D341Med (cell line): ENCODE measurements at places on chromosomes 3 and 15.
A peak's percentile ranks its signal among the peaks of the same experiment; 100 is the strongest.

DNA sequence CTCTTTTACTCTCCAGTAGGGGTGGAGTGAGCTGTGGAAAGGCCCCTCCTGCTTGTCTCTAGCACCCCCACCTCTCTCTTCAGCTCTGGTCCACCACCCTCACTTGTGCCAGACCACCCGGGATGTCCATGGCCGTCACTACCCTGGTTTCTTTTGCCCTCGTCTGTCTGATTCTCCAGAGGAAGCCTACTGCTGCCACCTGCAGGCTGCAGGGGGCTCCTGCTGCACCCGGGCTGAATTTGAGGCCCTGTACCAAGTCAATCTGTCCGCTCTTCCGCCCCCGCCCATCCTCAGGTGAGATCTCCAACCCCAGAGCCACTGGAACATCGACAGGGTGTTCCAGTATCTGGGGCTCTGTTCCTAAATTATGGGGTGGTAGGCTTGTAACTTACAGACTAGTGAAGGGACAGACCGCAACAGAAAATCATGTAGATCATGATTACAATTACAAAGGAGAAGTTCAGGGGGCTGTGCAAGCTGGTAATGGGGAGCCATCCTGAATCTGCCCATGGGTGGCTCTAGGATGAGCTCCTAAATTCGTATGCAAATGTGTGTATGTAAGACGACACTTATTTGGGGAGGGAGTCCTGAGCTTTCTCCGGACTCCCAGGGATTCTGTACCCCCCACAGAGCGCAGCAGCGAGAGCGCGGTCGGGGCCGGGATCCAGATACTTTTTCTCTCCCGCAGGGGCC, 683 bp upstream of the UNC45A start:
- peak; percentile 87 for DNase-seq

- DNase-seq, result no peak
Measured at GRCh38 chr3:126136428-126137220, 43.8 kb downstream of the ALDH1L1 start.

- no peak for DNase-seq
Measured at GRCh38 chr15:94362385-94363092, 131.2 kb downstream of the MCTP2 start.

DNA sequence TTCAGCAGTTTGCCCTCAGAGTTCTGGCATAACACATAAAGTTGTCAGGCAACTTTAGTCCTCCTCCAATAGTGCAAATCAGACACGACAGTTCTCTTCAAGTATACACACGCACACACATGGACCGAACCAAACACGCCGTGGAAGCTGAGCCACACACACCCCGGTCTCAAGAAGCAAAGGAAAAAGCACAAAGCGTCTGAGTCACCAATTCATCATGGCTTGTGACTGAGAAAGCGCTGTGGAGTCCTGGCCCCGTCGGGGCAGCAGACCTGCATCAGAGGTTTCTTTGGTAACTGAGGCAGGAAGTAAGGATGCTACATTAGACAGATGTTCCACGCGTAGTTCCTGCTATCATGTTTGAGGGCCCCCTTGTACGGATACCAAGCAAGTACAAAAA, 85.7 kb downstream of the VGLL4 start:
- no peak for DNase-seq

DNA sequence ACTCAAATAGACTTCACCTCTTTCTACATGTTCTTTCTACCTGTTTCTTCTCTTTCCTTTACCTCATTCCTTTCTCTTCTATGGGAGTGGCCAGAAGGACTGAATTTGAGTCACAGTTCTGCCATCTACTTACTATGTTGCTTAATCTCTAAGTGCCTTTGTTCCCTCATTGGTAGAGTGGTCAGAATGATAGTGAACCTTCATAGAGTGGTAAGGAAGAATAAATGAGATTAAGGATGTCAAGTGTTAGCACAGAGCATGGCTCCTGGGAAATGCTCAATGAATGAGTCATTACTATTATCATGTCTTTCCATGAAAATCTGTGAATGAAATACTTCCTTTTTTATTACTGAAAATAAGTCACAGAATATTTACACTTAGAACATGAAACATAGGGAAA, 17.5 kb downstream of the TMEM207 start:
- DNase-seq, result no peak

DNA sequence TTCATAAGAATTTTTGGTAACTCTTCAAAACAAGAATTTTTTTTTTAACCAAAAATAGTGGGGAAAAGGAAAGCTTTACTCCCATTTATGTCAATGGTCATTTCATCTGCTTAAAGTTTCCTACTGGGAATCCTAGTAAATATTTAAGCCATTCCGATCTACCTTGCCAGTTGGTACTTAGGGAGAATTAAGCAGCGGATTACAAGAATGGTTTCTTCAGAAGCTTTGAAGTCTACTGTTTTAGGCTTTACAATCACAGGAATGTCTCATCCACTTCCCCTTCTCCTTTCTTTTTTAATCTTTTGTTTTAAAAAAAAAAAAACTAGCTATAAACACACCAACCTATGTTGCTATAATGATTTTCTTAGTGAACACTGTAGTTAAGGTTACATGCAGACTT, 341.4 kb upstream of the ATP11B start:
- DNase-seq, result no peak

GRCh38 chr15:60259469-60259868, 138.3 kb downstream of the ANXA2 start:
- no peak for DNase-seq

DNA sequence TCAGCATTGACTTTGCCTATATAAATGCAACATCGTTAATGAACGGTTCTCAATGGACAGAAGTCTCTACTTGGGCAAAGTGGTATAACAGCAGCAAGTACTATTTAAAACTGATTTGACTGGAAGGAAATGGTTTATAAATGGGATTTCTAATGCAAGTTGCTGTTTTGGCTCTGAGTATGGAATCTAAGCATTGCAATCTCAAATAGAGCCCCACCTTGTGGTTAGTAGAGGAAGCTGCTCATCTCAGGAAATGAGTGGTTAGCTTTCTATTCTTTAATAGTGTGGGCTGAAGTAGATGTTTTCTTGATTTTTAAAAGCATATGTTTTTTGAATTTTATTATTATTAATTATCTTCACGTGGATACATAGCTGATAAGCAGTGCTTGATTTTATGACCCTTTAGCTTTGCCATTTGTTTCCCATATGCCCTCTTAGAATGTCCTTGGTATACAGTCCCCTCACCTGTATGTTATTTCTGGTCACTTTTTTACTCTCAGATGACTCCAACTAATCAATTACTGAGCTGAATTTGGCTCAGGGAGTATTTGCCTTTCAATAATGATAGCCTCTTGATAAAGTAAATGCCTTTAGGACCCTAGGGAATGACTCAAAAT, 67.1 kb downstream of the OXSM start:
- peak; percentile 48 for DNase-seq

DNA sequence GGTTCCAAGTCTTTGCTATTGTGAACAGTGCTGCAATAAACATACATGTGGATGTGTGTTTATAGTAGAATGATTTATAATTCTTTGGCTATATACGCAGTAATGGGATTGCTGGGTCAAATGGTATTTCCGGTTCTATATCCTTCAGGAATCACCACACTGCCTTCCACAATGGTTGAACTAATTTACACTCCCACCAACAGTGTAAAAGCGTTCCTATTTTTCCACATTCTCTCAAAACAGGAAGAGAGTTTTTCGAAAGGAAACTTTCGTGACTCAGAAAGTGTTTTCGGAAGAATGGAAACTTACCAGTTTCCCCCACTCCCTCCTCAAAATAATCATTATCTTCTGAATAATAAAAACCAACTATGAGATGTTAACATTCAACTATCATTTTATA, 205.8 kb downstream of the ALCAM start:
- DNase-seq, result no peak

DNA sequence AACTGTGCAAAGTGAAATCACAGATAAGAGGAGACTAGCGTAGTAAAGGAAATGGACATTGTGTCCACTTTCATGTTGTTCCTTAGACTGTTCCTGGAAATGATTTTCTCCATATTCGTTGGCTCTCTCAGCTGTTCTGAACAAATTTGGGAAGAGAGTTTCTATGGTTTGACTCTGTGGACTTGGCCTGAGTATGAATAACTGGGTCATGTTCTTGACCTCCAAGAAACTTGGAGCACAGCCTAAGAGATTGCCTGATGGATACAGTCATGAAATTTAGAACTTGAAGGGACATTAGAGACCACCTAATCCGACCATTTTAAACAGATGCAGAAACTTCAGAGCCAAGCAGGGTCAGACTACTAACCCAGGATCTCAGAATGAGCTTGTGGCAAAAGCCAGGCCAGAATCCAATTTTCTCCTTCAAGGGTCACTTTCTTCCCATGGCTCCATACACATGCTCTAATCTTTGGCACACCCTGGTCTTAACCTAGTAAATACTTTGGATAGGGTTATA, 430.4 kb downstream of the RBMS3 start:
- no peak for DNase-seq

DNA sequence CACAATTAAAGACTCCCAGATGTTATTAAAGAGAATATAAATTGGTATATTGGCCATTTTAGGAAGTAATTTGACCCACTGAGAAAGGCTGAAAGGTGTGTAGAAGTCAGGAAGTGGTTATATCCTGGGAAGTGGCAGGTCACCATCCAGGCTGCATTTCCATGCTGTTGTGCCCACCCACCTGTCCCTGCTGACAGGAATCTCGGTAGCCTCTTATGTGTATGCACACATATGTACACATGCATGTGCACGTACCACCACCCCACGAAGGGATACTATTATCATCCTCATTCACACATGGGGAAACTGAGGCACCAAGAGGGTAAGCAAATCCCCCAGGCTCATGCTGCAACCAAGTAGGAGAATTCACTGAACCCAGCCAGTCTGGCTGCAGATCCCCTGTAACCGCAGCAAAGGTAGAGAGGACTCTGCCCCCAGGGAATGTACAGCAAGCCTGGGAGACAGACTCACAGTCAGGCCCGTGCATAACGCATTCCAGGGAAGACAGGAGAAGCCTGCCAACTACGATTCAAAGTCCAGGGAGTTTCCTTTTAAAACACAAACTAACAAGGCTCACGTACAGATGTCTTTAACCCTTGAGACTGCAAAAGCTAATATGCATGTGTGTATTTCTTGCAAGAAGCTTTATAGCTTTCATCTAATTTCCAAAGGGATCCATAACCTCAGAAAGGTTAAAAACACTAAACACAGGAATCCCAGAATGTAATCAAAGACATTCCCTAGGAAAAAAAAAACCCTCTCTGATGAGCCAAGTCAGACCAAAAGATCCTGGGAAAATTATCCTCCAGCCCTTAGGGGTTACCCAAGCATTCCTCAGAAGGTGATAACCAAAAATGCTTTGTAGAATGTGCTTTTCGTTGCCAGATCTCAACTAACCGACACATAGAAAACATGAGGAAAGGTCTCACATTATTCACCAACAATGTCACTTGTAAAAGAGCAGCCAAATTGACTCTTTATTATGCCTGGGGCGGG, 129.6 kb downstream of the ADAMTS17 start:
- no peak for DNase-seq

DNA sequence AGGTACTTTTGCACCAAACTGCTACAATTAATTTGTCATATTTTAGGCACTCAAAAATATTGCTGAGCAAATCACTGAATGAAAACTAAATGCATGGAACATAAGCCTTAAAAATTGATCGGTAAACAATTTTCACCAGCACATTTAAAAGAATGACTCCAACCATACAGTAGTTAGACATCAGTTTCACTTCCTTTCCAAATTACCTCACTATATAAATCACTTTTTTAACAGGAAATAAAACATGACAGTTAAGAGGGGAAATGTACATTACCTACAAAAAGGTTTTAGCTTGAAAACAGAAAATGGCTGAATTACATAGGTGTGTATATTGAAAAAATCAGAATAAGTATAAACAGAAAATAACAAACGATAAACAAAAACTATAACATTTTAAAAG, 108.4 kb downstream of the SERPINI1 start:
- DNase-seq, result no peak

- no peak for DNase-seq
Measured at GRCh38 chr3:96958856-96959255, 144.5 kb downstream of the EPHA6 start.

DNA sequence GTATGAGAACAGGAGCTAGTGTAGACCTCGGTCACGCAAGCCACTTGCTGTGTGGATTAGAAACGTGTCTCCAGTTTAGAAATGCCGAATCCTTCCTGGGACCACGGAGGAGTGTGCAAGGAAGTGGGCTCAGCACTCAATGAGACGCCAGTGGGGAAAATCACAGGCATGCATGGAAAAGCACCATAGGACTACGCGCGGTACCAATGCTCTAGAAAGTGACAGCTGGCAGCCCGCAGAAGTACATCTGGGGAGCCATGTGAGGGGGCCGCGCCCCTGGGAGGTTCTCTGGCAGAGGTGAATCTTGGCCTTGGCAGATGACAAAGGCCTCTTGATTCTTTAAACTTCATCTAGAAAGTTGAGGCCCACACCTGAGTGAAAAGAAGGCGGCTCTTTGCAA, 99.3 kb downstream of the LRRK1 start:
- no peak for DNase-seq

GRCh38 chr15:64009241-64009640, 37.0 kb downstream of the DAPK2 start:
- DNase-seq, result no peak

DNA sequence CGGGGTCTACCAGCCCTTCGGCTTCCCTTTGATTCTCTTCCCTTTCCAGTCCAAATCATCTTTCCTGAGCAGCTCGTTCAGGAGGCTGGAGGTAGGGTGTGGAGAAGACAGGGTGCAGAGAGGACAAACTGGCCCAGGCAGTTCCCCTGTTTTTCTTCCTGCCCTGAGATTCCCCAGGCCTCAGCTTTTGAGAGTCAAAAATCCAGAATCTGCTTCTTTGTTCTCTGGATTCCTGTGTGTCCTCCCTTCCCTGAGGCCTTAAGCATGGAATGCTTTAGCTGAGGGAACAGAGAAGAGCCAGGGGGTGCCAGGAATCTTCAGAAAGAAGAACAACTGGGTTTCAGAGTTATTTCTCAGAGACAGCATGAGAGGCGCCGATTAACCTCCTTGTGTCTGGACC, 26.7 kb upstream of the LRTM1 start:
- no peak for DNase-seq
